ENCODE measurements at places on chromosomes 6 and 20.

- DNase-seq, result no peak
Measured at GRCh38 chr6:163941624-163941976, 527.1 kb downstream of the QKI start.

GRCh38 chr6:143939364-143939763 is 68.7 kb downstream of the PLAGL1 start:
- no peak for DNase-seq

GRCh38 chr6:150599199-150600009 is at the start of gene PLEKHG1:
PLEKHG1 (plus strand) TSS chr6:150599885; CDS start chr6:150733682, 133,797 bp downstream.
- DNase-seq, result peak; percentile 48

DNA sequence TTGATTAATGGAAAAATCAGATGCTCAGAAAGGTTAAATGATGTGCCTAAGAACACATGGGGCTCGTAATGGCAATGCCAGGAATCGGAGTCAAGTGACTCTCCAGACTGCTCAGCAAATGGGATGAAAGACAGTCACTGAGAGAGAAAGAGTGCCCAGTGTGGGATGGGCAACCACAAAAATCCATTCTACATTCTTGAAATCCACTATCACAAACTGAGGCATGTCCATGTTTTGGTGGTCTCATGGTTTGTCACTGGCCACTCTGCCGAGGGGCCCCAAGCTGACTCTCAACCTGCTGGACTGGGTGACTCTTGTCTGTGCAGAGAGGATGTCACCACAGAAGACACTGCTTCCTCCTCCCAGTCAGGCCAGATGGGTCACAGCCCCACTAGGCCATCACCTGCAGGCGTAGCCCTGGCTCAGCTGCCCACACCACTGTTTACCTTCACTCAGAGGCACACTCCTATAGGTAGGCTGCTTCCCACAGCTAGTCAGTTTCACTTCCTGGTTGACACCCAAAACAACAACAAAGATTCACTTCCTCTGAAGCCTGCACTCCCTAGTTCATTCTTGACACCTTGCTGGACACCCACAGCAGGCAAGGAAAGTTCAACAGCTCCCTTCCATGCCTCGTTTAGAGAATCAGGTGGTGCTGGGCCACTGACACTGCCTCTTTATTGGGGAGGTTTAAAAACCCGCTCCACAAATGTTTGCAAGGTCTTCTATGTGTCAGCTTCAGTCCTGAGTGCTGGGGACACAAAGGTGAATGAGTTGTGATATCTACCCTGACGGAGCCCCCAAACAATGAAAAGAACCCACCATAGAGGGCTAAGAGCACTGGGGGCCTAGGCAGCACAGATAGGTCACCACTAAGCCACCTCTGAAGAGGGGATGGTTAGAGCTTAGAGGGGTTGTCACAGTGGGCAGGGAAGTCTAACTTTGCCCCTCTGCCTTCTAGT is 21.7 kb downstream of the MAP1LC3A start:
- DNase-seq, result no peak

GRCh38 chr6:105874835-105875626 is 211.1 kb upstream of the PRDM1 start:
- DNase-seq, result no peak
